ENCODE measurements at places on chromosomes 11 and 22.

- no peak for DNase-seq
Observed at GRCh38 chr11:2387266-2387987, 10.3 kb downstream of the CD81 start.

- no peak for DNase-seq
Observed at GRCh38 chr22:25496396-25497064, 67.9 kb upstream of the GRK3 start.

DNA sequence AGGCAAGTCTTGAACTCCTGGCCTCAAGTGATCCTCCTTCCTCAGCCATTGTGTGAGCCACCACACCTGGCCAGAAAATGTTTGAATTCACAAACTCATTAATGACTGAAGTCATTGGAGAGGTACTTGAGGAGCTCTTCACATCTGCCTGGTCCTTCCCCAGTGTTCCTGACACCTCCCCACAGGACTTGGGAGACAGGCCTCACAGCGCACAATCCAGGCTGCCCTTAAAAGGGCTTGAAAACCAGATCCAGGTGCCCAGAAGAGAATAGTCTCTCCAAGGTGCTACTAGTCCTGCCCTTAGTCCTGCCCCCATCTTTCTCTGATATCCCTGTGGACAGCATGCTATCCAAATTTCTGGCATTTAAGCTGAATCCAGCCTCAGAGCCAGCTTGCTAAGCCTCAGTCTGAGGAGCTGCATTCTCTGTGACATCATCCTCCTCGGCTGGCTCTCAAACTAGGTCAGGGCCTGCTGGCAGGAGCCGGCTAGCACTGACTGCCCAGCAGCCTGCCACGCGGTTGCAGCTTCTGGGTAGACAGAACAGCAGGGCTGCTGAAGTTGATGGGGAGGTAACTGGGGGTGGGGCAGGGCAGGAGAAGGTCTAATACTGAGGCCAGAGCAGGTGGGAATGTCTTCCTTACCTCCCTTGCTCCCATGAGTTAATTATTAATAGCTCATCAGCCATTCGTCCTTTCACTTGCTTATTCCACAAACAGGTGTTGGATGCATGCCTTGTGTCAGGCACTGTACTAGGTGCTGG is 35.3 kb upstream of the NECTIN1 start:
- no peak for DNase-seq

DNA sequence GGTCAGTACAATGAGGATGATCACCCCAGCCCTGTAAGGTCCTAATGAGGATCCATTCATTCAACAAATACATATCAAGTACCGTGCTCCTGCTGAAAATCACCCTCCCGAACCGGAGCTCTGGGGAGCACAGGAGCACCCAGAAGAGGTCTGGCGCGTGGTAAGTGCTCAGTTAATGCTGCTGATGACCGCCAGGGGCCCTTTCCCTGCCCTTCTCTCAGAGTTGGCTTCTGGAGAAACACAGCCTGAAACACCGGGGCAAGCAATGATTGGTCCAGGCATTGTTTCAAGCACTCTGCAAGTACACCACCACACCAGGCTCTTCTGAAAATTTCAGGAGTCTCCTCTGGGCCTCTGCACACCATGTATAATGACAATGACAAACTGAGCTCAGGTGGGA is 3.8 kb upstream of the CCDC86 start:
- no peak for DNase-seq

DNA sequence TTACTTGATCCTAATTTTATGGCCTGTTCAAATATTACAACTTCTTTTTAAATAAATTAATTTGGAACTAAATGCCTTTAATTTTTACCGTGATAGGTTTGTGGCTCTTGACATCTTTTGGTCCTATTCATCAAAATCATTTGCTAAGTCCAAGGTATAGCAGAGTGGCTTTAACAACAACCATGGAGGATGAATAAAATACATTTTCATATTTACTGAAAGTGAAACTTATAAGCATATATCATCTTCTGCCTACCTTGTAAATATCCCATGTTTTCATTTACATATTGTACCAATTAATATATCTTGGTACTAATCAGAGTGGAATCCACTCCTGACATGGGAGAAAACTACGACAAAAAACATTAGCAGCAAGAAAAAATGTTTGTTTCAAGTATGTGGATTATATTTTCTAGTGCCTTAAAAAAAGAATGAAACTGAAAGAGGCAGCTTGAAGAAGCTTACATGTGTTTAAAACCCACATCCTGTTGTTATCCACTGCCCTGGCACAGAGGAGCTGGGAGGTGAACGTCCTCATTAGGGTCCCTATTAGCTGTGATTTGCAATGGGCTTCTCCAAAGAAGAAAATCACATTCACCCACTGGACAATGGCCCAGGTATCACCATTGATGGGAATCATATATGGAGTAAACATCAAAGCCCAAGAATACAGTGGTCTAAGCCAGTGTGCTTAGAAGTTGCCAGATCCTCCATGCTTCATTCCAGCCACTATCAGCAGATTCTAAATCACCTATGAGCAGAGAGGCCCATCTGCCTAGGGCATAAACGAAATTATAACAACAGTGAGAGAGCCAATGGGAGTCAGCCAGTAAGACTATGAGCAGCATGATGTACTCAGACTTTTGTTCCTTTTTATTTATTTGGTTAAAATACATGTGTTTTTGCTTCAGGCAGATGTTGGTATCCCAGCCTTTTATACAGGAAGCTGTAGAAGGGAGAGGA is 84.7 kb downstream of the MAML2 start:
- peak; percentile 38 for DNase-seq

DNA sequence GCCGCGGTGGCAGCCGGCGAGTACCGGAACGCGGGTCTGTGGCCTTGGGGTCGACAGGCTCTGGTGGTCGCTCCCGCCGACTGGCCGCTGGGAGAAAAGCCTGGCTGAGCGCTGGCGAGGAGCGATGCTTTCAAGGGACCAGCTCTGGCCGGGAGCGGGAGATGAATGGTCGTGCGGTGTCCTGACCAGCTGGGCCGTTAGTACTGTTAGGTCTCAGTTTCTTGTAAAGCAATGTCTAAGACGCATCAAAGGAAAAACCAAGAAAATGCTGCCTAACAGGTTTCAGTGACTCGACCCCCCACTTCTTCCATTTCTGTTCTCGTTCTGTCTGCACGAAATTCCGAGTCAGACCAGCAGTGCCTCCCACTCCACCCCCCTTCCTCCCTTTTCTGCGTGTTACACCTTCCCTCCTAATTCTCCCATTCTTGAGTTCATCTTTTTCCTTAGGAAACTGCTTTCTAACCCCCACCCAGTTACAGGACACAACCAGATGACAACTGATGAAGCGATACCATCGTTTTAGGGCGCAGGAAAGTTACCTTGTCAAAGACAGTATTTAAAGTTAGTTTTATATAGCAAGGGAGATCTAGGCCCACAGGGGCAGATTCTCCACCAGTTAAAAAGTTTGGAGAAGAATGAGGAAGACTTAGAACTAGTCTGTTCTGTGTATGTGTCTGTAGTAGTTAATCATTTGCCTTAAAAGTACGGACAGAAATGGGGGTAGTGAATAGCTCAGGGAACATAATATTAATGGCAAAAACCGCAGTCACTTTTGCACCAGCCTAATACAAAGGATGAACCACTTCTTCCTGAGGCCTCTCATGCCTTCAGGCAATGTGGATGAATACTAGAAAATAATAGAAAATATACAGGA is 1.0 kb downstream of the CUL5 start:
- DNase-seq: no peak

DNA sequence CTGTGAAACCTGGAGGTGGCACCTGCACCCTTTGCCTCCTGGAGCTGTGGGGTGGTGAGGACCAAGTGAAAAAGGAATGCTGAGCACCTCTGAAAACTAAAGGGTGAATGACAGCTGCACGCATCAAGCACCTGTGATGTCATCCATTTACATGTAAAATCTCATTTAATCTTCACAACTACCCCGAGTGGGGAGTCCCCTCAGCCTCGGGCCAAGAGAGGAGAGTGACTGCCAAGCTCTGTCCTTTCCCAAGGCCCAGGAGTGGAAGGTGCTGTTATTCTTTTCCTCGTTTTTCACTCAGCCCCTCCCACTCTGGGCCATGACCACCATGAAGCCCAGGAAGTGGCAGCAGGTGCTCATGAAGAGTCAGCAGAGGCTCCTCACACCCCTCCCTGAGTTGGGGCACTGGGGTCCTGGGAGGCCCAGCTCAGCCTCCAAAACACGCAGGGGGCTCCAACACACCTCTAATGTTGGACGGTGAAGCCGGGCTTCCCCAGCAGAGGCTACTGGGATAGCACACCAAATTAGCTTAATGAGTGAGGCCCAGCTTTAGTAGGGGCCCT is 35.7 kb downstream of the NECTIN1 start:
- no peak for DNase-seq

DNA sequence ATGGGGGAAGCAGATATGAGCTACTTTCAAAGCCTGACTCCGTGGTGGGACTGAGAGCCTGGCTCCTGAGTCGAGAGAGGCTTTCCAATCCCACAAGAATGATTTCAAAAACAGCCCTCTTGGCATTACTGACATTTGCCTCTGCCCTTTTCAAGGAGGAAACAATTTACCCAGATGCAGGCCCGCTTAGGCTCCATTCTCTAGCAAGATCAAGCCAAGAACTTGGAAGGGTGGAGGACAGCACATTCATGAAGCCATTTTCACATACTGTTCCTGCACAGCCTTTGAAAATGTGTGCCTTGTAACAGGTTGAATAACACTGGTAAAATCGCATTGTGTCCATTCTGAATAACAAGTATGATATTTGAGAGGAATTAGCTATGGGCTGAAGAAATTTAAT is 58.2 kb upstream of the EED start:
- DNase-seq: no peak

DNA sequence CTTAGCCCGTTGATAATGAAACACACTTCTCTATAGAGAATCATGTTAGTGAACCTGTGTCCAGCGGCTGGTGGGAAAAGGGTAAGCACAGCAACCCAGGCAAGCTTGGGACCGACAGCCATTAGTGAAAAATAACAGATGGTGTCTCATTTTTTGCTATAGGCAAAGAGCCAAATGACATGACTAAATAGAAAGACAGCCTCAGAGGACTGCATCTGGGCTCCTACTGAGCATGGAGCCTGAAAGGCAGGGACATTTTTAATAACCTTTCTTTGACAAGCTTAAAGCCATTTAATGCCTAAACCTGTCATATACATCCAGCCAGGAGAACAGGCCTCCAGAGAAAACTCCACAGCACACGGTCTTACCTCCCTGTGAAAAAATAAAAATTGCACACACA is 67.0 kb downstream of the FANCF start:
- no peak for DNase-seq

DNA sequence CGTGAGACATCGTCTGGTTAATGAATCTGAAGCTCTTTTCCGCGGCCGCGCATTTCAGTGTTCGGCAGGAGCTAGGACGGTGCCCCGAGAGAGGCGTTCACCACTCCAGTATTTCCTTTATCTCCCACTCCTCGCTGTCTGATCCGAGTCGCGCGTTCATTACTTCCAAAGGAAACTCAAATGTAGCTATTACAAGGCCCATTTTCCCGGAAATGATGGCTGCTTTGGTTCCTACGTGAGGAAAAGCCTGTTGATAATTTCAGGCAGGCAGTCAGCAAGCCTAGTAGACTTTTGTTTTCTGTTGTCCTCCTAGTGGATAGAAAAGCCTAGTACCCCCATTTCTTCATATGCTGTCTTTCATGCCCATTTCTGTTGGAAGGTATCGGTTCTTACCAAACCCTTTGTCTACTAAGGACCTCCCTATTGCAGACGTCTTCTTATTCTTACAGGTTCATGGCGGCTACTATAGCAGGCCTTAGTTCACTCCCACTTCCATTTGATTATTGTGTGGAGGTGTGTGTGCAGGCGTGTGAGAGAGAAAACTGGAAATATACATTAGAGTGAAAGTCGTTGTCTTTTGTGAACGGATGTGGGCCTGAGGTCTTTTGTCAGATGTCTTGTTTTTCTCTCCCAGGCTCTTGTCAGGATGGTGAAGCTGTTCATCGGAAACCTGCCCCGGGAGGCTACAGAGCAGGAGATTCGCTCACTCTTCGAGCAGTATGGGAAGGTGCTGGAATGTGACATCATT is 737 bp downstream of the RBM4 start:
- DNase-seq: peak; percentile 26

DNA sequence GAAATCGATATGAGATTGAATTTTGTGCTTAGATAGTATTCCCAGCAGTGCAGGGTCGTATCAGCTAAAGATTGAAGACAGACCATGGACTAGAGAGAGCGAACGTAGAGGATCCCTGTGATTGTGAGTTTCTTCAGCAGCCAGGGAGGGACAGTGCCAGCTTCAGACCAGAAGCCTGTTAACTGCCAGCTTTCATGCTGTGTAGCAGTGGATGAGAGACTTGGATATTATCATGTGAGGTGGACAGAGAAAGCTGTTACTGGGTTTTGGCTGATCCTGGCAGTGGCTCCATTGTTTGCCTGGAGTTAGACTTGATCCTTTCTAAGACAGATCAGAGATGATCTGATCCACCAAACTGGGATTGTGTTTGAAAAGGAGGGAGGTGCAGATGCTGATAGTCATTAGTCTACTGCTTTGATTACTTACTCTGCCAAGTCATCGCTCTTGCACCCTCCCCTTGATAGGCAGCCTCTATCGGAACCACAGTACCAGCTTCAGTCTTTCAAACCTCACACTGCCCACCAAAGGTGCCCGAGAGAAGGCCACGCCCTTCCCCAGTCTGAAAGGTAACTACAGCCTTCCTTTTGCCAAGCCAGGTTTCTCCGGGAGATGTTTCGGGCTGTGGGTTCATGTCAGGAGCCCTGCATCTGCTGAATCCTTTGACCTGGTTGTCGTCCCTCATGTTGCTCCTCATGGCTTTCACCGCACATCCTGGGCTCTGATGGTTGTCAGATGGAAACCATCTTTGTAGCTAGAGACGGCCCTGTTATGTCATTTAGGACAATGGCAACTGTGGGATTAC is 16.2 kb downstream of the MADD start:
- DNase-seq: no peak

DNA sequence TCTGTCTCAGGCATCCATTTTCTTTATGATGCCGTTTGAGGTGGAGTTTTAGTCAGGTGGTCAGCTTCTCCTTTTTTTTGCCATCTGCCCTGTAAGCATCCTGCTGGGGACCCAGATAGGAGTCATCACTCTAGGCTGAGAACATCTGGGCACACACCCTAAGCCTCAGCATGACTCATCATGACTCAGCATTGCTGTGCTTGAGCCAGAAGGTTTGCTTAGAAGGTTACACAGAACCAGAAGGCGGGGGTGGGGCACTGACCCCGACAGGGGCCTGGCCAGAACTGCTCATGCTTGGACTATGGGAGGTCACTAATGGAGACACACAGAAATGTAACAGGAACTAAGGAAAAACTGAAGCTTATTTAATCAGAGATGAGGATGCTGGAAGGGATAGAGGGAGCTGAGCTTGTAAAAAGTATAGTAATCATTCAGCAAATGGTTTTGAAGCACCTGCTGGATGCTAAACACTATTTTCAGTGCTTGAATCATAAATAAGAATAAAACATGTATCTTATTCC is 10.9 kb upstream of the HBE1 start:
- no peak for DNase-seq

- no peak for DNase-seq
Observed at GRCh38 chr11:71490044-71490730, 36.9 kb upstream of the KRTAP5-7 start.

DNA sequence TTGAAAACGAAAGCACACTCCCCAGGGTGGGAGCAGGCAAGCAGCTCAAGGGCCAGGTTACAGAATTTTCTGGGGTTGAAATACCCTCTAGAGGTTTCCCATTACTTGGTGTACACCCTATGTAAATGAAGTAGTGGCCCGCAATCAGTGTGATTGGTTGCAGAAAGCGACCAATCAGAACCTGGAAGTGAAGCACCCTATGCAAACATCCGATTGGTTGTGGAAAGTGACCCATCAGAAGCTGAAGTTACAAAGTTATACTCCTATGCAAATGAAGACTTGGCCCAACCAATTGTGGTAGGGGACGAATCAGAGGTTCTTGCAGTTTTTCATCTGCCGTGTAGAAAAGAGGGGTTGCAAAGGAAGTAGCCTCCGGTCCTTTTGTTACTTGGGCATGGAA is 19.2 kb downstream of the PRR5 start:
- no peak for DNase-seq
